ENCODE measurements at places on chromosomes 7 and 10.

GRCh38 chr7:13848681-13849131 is 140.8 kb downstream of the ETV1 start:
- no peak for DNase-seq

DNA sequence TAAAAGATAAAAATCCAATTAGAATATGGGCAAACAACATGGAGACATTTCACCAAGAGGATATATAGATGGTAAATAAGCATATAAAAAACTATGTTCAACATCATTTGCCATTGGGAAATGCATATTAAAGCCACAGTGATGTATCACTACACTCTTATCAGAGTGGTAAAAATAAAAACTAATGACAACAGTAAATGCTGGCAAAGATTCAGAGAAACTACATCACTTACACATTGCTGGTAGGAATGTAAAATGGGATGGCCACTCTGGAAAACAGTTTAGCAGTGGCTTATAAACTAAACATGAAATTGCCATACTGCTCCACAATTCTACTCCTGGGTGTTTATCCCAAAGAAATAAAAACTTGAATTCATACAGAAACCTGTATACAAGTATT is 59.2 kb downstream of the CROT start:
- no peak for DNase-seq

- DNase-seq = no peak
Observed at GRCh38 chr10:77898323-77899079, 28.1 kb downstream of the DLG5 start.

- no peak for DNase-seq
Observed at GRCh38 chr7:127911968-127912511, 119.2 kb downstream of the LRRC4 start.

- no peak for DNase-seq
Observed at GRCh38 chr7:94760446-94761100, 104.6 kb upstream of the SGCE start.

DNA sequence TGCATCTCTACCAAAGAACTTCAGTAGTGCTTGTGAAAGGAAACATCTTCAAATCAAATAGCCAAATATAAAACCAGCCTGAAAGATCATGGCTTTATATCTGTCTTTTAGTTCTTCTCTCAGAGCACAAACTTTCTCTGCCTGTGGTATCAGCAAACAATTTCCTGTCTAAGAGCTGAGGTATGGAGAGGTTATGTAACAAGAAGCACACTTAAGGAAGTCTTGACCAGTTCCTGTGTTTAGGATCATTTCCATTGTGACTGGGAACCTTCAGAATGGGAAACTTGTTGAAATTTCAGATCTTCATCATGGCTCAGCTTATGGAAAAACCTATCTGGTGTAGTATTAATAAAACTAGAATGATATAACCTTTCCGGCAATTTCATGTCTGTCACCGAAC is 148.8 kb downstream of the MBL2 start:
- no peak for DNase-seq

DNA sequence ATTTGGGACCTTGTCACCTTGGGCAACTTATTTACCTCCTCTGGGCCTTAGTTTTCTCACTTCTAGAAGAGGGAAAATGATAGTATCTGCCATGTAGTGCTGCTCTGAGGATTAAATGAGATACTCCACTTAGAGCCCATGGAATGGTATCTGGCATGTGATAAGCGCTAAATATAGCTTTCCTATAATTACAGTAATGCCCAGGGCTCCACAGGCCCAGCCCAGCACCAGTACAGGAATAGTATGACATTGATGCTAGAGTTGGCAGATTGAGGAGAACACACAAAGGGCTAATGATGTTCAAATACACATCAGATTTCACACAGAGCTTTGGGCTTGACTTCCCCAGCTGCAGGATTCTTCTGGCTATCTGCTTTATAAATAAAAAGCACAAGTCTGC is 34.9 kb downstream of the FAS start:
- DNase-seq = no peak

DNA sequence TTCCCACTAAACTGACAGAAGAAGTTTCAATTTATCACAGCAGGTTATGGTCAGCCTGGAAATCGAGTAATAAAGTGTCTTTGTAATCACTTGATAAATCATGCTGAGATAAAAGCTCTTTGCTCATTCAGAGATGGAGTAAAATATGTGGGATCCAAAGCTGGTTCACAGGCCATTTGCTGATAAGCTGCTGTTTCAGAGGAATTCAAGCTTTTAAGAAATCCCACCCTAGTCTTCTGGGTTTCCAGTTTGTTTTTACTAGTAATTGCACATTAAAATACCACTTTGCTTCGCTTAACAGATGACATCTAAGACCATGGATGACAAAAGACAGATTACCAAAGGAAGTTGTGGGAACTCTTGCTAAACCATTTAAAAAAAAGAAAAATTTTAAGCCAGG is 37.4 kb upstream of the CDK6 start:
- DNase-seq = no peak

DNA sequence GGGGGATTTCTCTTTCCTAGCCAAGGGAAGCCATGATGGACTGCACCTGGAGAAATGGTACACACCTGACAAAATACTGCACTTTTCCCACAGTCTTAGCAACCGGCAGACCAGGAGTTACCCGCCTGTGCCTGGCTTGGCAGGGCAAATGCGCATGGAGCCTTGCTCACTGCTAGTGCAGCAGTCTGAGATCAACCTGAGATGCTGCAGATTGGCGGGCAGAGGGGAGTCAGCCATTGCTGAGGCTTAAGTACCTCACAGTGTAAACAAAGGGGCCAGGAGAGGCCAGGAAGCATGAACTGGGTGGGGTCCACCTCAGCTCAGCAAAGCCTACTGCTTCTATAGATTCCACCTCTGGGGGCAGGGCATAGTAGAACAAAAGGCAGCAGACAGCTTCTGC is 49.4 kb downstream of the OR13A1 start:
- DNase-seq = no peak

DNA sequence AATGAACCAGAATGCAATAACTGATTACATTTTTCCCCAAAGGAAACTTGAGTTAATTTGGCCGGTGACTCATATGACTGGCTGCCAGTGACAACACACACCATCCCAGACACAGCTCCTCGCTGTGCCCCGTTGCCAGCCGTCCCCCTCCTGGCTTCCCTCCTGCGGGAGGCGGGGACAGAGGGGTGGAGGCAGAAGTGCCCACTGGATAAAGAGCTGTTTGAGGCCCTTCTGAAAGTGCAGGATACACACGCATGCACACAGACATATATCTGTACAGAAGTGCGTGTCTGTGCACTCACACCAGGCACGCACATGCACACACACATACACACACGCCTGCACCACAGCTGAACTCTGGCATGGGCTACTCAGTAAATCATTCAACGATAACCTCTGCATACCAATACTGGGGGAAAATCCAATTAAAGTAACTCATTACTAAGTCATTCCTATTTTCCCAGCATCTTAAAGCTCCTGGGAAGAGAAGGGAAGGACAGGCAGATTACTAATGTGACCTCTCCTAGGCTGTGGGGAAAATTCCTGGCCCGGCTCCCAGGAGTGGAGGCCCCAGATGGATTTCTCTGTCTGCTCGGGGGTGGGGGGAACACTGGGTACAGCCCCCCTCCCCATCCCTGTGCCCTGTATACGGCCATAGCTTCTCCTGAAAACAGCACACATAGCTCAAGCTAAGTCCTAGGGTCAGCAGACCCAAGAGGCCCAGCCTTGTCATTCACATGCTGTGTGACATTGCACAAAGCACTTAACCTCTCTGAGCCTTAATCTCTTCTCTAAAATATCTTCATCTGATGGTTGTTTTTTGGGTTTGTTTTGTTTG is 52.3 kb upstream of the MYL10 start:
- peak; percentile 48 for DNase-seq

DNA sequence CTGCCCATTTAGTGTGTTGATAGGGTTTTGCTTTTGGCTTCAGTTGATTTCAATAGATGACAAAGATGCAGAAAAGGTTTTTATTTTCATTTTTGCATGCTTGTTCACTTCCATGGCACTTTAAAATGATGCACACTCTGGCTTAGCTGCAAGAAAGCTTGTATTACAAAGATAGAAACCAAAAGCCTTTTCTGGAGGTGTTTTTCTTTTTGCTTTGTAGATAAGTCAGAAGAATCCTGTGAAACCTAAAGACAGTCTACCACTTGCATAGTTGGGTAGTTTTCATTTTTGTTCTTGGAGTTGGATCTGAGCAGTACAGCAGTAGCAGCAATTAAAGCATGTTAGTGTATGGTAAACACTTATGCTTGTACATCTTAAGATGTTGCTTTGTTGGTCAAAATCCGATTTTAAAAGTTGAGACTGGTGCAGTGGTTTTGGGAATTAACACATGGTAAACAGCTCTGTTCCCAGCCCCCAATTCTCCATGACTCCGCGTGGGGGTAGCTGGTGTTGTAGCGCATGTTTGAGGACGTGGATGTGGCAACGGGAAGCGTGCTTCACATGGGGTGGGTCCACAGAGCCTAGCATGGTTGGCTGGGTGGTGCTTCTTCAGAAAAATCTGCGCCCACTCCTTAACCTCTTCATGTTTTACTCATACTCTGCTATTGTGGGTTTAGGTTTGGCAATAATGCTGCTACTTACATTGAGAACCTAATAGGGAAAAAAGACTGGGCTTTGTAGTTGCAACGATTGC is 19.8 kb downstream of the CCNY start:
- DNase-seq = no peak

GRCh38 chr10:15211464-15211979 is 43.0 kb upstream of the NMT2 start:
- no peak for DNase-seq

- DNase-seq = no peak
Observed at GRCh38 chr7:34851431-34851830, 185.9 kb downstream of the DPY19L1 start.

- DNase-seq = no peak
Observed at GRCh38 chr10:17454161-17455014, at the start of gene ST8SIA6. ST8SIA6 (minus strand) TSS chr10:17454595; CDS start chr10:17454255, 340 bp downstream.

DNA sequence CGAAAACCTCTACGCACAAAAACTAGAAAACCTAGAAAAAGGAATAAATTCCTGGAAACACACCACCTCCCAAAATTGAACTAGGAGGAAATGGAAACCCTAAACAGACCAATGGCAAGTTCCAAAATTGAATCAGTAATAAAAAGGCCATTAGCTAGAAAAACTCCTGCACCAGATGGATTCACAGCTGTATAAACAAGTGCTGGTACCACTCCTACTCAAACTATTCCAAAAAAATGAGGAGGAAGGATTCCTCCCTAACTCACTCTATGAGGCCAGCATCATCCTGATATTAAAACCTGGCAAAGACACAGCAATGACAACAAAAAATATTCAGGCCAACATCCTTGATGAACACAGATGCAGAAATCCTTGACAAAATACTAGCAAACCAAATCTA is 228.2 kb downstream of the CHRM2 start:
- no peak for DNase-seq

DNA sequence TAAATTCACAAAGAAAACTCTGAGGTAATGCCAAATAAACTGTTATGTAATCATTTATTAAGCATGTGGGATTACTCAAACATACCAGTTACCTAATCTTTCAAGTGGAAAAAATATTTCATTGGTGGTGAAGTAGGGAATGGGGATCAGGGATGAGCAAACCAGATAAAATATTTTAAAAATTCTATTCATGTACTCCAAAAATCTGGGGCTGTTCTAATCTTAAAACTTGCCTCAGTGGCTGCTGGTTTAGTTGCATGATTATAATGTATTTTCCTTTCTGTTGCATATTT is 19.5 kb downstream of the LMOD2 start:
- no peak for DNase-seq

DNA sequence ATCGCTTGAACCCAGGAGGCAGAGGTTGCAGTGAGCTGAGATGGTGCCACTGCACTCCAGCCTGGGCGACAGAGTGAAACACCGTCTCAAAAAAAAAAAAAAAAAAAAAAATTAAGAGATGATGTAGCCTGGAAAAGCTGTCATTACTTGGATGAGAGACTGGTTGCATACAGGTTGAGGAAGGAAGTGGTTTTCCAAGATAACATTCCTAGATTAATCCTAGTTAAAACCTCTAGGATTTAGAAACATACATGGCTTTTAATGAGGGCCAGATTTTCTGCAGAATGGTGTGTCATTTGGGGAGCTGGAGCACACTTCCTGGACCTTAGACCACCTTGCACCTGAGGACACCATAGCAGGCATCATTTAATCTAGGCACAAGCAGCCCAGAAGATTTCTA is 17.8 kb downstream of the VWA2 start:
- no peak for DNase-seq

DNA sequence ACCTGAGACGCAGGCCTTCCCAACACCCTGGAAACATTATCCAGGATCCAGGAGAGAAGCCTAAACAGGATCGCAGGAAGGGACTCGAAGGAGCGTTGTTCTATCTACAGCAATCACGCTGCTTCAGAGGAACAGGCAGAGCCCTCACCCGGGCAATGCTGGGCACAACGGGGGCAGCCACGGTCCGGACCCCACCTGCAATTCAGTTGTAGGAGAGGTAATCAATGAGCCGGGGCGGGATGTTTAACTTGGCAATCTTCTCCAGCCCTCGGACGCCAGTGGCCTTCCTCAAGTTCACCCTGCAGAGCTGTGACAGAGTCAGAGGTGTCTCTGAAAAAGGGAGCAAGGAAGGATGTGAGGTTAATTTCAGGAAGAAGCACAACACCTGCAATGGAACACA is 25.9 kb downstream of the ASB13 start:
- no peak for DNase-seq

DNA sequence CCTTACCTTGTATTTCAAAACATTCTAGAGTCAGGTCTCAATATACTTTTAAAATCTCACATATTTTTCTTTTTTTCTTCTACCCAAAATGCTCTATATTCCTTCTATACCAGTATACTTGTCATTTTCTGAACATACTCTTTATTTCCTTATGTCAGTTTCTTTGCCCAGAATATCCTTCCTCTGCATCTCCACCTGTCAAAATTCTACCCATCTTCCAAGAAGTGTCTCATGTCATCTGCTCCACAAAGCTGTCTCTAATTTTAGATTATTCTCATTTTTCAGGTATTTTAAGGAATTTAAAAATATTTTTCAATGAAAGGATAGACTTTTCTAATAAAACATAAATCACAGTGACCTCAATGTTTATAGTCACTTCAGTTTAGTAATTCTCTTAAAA is 328.0 kb upstream of the SMIM30 start:
- no peak for DNase-seq

DNA sequence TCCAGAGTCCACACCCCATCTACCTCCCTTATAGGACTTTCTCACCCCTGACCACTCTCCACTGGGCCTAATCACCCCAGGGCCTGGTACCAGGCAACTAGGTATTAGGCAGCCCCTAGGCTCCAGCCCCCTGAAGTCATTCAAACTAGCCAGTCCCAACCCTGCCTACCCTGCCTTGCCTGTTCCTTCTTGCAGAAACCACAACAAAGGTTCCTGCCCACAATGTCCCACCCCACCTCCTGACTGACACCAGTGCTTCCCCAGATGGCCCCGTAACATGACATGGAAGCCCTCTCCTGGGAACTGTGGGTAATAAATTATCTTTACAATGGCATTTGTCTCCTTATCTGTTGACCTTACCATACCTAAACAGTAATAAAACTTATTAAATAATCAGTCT is 100.6 kb upstream of the PDE1C start:
- DNase-seq = no peak

DNA sequence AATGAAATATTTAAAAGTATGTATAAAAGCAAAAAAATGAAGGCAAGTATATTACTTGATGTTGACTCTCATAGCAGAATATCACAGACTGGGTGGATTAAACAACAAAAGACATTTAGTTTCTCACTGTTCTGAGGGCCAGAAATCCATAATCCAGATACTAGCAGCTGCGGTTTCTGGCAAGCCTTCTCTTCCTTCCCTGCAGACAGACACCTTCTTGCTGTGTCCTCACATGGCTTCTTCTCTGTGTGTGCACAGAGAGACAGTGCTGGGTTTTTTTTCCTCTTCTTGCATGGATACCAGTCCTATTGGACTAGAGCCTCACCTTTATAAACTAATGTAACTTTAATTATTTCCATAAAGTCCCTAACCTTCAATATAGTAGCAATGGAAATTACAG is 127.9 kb upstream of the AKR1E2 start:
- no peak for DNase-seq
